Activated T-cell treated with anti-CD3 and anti-CD28 coated beads, Interleukin-2, amount 50 U/mL, for 72 hours (primary cell): ENCODE measurements at places on chromosomes 6 and 20.

- DNase-seq, result no peak
Observed at GRCh38 chr6:139888681-139889122, 514.3 kb upstream of the CITED2 start.

- DNase-seq, result no peak
Observed at GRCh38 chr20:15241681-15242080, 904.3 kb upstream of the FLRT3 start.

DNA sequence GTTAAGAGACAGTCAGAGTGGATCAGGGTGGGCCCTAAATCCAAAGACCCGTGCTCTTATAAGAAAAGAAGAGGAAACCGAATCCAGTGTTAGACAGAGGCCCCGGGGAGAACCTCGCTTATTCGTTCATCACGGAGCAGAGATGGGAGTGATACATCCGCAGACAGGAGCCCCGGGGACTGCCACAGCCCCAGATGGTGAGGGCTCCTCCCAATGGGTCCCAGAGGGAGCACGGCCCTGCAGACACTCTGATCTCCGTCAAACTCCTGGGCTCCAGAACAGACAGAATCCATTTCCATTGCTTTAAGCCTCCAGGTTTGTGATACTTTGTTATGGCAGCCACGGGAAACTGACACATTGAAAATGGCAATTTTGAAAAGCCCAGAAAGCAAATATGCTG, 47.0 kb downstream of the CDH4 start:
- DNase-seq, result no peak

DNA sequence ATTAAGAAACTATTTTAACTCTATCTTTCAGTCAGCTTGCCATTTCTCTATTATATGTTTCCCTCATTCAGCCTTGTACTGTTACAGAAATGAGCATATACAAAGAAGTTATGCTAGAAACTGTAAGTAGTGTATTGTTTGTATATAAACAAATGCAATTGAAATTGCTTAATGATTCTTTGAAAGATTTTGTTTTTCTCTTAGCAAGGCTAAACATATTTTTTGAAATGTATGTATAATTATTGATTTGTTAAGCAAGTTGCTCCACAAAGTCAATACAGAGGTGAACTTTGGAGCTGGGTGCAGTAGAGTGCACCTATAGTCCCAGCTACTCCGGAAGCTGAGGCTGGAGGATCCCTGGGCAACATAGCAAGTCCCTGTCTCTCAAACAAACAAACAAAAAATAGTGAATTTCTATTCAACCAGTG, 253.6 kb downstream of the RNGTT start:
- DNase-seq, result no peak

DNA sequence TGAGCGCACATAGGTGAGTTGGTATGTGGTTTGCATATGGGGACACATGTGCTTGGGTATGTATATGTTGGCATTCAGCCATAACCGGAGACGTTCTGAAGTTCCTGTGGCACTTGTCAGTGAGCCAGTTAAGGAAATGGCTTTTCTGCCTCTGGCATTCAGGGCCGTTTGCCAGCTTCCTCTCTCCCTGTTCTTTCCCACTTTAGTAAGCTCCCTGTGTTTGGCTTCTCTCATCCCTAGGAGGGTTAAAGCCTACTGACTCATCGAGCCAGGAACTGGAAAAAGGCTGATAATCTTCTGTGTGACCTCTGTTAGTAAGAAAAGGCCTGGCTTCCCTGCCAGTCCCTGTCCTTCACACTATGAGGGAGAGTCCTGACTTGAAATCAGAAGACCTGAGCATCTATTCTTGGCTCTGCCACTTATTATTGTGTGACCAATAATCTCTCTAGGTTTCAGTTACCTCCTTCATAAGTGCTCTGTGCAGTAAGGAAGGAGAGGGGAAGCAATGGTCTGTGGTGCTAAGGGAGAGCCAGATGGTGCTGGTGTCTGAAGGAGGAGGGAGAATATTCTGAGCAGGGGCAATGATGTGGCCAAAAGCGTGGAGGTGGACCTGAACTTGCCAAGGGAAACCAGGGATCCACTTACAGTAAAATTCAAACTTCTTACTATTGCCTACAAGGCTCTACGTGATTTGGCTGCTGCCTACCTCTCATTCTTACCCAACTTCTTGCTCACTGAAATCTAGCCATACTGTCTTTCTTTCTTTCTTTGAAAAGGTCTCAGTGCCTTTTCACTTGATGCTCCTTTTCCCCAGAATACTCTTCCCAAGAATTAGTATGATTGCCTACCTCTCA, 31.4 kb downstream of the ACSS2 start:
- no peak for DNase-seq

- no peak for DNase-seq
Observed at GRCh38 chr20:44888226-44889103, 3.0 kb downstream of the YWHAB start.

DNA sequence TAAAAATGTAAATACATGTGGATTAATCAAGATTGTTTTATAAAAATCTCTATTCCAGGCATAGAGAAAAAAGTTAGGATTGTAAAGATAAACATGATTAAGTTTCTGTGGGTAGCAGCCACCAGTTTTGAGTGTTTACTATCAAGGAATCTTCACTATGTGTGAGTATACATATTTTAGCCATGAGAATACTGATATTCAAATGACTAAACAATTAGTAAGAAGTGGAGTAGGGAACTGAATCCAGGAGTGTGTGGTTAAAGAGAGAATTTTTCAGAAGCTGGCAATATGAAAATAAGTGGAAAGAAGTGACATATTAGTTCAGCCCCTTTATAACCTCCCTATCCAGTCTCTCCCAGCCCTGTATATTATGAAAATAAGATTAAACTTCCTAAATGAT, 10.3 kb downstream of the ELOVL2 start:
- DNase-seq, result no peak

GRCh38 chr20:35327074-35327976, 35.1 kb upstream of the FAM83C start:
- DNase-seq, result no peak

GRCh38 chr6:27334141-27334540, 22.1 kb upstream of the POM121L2 start:
- DNase-seq, result no peak

- no peak for DNase-seq
Observed at GRCh38 chr6:150069706-150070105, 785 bp upstream of the ULBP3 start.

DNA sequence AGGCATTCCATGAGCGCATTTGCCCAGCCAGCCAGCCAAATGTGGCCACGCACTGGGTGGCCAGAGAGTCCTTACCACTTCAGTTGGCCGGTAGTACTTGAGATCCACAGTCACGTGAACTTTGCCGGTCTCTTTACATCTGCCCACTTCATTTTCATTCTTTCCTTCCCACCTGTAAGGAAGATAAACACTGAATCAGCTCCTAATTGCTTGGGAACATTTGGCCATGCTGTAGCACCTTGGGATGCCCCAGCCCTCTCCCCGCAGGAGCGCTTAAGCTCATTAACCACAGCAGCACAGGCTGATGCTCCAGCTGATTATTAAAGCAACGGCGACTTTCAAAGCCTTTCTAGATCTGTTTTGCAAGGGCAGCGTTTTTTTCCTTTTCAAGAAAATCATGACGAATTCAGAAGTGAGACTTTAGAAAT, 116.6 kb downstream of the FOXC1 start:
- no peak for DNase-seq

DNA sequence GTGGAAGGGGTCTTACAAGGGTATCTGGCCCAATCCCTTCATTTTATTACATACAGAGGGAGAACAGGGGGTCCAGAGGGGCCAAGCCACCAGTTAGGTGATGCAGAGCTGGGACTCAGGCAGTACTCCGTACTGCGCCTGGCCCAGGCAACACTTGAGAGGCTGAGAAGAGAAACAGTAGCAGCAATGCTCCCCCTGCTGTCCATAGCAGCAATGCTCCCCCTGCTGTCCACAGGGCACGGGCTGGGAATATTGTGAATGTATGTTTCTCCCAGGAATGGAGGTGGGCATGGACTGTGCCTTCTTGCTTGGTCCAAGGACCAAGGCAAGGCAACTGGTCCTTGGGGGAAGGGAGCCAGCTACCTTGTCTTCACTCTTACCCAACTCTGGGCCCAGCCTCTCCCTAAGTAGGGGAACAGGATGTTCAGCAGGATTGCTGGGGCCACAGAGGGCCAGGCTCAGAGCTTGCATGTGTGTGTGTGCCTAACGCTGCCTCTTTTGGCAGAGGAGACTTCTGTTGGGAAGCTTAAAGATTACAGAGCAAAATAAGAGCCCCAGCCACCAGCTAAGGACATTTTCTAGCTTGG, 14.8 kb upstream of the FAM83C start:
- DNase-seq, result peak; percentile 42

DNA sequence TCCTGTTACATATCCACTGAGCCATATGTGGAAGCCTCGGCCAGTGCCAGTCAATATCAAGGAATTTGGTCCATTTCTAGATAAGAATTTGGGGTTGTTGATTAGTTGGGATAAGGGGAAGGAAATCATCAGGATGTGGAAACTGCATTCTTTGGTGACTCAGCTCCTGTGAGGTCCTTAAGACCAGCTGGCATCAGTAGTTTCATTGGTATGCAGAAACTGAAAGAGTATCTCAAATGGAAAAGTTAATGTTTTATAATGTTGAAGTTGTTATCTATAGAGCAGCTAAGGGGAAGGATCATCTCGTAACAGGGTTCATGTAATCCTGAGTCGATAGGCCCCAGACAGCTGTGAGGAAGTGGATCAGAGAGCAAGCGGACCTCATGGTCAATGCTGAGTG, 87.9 kb upstream of the PRND start:
- DNase-seq, result no peak

GRCh38 chr6:161745594-161746141, 471.8 kb upstream of the AGPAT4 start:
- no peak for DNase-seq

- peak; percentile 70 for DNase-seq
Observed at GRCh38 chr6:6856538-6857523, 250.9 kb upstream of the RREB1 start.

DNA sequence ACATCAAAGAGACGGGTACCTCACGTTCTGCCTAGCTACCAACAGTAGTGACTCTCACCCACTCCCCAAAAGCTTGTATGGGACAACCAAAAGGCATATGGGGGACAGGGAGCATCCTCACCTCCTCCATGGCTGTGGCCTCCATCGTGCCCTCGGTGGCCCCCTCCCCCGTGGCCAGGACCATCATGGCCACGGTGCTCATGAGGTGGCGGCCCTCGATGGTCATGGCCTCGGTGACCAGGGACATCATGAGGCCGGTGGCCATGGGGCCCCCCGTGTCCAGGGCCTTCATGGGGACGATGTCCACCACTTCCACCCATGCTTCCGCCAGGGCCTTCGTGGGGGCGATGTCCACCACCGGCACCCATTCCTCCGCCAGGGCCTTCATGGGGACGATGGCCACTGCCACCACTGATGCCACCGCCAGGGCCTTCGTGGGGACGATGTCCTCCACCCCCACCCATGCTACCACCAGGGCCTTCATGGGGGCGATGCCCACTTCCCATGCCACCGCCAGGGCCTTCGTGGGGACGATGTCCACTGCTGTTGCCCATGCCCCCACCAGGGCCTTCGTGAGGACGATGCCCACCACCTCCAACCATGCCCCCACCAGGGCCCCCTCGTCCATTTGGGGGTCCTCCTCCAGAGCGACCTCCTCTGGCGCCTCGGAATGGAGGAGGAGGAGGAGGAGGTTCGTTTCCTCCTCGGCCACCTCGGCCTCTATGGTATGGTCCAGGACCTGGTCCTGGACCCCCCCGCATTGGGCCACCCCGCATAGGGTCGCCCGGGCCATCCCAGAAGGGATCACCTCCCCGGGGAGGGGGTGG, 15.0 kb downstream of the PPP1R10 start:
- no peak for DNase-seq

DNA sequence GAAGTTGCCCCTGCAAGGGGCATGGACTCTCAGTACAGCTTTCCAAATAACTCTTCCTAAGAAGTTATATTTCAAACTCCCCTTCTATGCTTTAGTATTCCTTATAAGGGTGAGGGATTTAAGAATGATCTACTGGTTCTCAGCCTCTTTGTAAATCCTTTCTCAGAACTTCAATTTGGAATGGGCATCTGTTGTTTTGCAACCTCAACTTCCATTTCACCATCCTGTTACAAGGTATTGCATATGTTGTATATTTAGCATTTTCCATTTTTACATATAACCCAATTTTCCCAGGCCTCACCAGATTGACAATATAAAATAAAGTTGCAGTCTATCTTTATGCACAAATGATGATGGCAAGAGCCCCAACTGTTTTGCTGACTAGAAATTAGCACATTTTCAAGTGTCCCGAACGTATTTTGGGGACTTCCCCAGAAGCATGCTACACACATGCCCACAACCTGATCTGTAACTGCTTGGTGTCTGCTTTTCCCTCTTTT, 154.9 kb upstream of the CARMIL1 start:
- no peak for DNase-seq

GRCh38 chr20:49868538-49868937, 46.8 kb downstream of the SPATA2 start:
- DNase-seq, result no peak

GRCh38 chr20:17735206-17735804, 35.5 kb downstream of the BANF2 start:
- no peak for DNase-seq

DNA sequence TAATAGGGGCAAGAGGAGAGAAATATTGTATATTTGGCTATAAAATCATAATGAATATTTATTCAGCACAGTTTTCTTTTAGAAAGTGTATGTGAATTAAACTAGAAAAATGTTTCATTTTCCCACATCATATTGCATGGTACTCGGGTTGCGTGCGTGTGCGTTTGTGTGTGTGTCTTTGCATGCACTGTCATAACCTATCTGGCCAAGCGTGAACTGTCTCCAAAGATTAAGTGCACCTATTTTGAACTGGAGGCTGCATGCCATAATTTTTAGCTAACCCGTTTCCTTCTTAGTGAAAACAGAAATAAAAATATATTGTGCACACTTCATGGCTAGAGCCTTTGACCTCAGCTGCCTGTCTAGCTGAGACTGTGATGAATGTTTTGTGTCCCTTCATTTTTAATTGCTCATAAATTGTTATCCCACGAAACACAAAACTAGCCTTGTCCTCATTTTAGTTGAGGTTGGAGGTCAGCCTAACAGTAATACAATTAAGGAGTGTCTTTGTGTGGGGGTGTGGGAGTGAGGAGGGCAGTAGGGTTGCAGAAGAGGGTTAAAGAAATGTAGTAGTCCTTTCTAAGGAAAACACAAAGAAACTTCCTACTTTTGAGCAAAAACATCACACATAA, 336.1 kb upstream of the POU3F2 start:
- DNase-seq, result no peak

DNA sequence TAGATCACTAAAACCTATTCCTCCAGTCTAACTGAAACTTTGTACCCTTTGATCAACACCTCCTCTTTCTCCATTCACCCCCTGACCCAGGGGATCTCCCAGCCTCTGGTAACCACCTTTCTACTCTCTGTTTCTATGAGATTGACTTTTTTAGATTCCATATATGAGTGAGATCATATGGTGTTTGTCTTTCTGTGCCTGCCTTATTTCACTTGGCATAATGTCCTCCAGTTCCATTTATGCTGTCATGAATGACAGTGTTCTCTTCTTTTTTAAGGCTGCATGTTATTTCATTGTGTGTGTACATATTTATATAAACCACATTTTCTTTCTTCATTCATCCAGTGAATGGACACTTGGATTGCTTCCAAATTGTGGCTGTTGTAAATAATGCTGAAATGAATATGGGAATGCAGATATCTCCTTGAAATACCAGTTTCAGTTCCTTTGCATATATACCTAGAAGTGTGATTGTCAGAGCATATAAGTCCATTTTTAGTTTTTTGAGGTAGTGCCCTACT, 57.7 kb downstream of the DHX35 start:
- peak; percentile 71 for DNase-seq

- no peak for DNase-seq
Observed at GRCh38 chr6:73074175-73074574, 151.1 kb downstream of the KHDC1L start.

GRCh38 chr6:125950293-125950692, 6.3 kb upstream of the HINT3 start:
- DNase-seq, result peak; percentile 53

- DNase-seq, result no peak
Observed at GRCh38 chr6:74137911-74138310, 441.9 kb downstream of the CD109 start.
